ENCODE measurements at places on chromosomes 4 and X.

GRCh38 chr4:58711039-58711438, 1600.9 kb upstream of the IGFBP7 start:
- DNase-seq: no peak

DNA sequence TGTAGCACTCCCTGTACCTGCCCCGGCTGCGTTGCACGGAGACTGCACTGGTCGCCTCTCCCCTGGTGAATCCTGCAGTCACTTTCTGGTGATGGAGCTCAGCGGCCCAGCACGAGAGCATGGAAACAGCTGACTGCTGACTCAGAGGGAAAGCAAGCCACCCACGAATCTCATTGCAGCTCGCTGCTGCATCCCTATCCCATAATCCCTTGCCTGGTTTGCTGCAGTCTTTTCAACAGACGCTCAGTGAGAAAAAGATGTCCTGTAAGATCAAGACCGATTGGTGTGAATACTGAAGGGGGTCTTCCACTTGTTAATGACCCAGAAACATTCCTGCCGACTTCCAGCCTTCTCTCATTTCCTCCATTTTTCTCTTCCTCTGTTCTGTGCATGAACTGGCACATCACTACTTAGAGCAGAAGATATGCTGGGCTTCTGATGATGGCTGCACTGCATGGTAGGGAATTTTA, 52.9 kb downstream of the TRIM2 start:
- peak; percentile 68 for DNase-seq

DNA sequence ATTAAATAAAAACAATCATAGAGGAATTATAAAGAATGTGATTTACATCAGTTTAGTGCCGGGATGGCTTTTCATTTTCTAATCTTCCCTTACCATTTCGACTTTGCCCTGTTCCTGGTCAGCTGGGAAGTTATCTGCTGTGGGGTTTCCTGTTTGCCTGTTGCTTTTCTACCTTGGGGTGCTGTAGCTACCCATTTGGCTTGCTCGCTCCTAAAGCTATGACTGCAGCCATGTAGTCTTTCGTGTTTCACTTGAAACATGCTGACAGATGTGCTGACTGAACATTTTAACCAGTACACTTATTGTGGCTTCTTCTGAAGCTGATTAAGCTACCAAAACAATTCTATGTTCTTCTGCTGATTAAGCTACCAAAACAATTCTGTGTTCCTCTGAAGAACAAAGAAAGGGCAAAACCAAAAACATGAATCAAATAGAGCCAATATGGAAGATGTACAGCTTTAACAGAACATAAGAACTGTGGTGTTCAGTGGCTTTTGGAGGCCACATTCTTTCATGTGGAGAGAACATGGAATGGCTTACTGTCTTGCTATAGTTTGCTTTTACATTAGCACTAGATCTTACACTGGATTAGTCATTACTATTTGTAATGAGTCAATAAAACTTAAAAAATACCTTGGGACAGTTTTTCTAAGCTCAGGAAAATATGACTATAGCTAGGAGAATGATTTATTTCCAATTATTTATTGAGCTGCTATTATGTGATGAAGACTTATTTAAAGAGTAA, 440.4 kb downstream of the SPRY1 start:
- no peak for DNase-seq

DNA sequence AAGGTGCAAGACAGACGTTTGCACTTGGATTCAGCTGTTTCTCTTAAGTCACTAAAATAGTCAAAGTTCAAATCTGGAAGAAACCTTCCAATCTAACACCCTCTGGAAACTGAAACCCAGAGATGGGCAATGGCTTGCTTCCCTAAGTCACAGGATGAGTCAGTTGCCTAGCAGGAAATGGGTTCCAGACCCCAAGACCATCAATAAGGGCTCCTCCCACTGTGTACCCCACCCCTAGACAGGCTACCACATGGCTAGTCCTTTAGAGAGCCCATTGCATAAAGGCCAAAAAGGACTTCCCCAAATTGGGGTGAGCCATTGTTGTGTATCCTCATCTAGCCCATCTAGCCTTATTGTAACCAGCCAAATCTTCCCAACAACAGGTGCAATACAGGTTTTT, 216.2 kb downstream of the HS6ST2 start:
- DNase-seq: no peak
